Activated naive CD8-positive, alpha-beta T cell treated with anti-CD3 and anti-CD28 coated beads for 36 hours (primary cell): ENCODE measurements at places on chromosomes 3 and 15. TPM values are rescaled to one million over a fixed set of nuclear protein-coding genes. Genes with fewer than 3 reads are reported as not detected.

SUMF1 gene
- total RNA-seq, result 6.3 TPM

DNA sequence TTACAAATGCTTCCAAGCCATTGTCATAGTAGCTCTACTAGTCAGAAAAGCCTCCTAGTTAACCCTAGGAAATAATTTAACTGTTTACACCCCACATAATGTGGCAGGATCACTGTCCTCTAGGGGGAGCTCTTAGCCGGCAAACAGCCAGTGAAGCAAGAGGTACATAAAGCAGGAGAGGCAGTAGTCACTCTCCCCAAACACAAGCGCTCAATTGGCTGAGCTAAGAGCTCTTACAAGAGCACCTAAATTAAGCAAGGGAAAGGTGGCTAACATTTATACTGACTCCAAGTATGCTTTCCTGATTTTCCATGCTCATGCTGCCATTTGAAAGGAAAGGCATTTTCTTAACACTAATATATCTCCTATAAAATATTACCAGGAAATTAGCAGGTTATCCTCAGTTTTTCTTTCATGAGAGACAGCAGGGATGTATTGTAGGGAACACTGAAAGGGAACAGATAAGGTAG lies 37.6 kb downstream of the NCEH1 start:
- peak; percentile 62 for DNase-seq
- H3K27ac ChIP-seq, result no peak overlapping the region
- peaks cover 3% of the 10 kb centered on the region for H3K4me1 ChIP-seq
- no peaks in the 10 kb centered on the region for H3K36me3 ChIP-seq

DNA sequence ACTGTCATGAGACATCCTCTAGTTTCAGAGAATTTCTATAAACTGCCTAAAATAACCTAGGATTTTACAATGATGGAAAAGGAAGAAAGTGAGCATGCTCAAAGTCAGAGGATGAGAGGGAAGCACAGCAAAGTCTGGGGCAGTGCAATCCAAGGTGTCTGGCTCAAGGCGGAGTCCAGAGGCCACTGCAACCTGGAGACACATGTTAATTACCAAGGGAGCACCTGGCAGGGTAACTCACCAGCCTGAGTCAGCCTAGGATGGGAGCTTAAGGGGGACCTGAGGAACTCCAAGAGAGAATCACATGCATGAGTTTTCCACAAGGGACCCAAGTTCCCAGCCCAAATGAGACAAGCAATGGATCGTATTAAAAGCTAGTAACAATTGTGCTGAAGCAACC lies 49.8 kb downstream of the PLD1 start:
- H3K27ac ChIP-seq, result no peak overlapping the region
- H3K36me3 ChIP-seq, result no peaks in the 10 kb centered on the region
- DNase-seq, result no peak
- peaks cover 11% of the 10 kb centered on the region for H3K27me3 ChIP-seq

GRCh38 chr3:46400000-46400734 lies 6.7 kb downstream of the CCR5AS start:
- no peak overlapping the region for H3K27ac ChIP-seq
- no peak overlapping the region for H3K4me3 ChIP-seq
- no peaks in the 10 kb centered on the region for H3K36me3 ChIP-seq

SKIL gene
- 15.2 TPM for total RNA-seq

- H3K27ac ChIP-seq, result no peak overlapping the region
- no peaks in the 10 kb centered on the region for H3K36me3 ChIP-seq
- no peak for DNase-seq
- no peaks in the 10 kb centered on the region for H3K4me1 ChIP-seq
- no peak overlapping the region for H3K4me3 ChIP-seq
These were observed 145.7 kb downstream of the EPHA6 start for GRCh38 chr3:96959901-96960641.

DNA sequence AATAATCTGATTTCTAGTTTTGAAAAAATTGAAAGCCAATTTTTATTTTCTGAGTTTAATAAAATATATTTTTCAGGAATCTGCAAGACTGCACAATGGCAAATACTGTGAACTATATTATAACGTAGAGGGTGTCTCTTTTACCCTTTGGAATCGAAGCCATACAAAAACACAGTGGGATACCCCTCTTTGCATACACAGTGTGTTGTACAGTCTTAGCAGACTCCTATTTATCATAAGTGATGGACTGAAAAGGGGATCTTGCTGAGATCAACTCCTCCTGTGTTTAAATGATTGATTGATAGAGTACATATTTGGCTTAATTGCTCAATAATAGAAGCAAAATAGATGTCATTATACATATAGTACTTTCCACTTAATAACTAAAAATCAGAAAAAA lies 981.2 kb downstream of the NSUN3 start:
- no peak for DNase-seq
- no peaks in the 10 kb centered on the region for H3K4me1 ChIP-seq
- no peak overlapping the region for H3K27ac ChIP-seq

GRCh38 chr3:101780661-101781060 lies 1.6 kb downstream of the NXPE3 start:
- no peaks in the 10 kb centered on the region for H3K27me3 ChIP-seq
- no peak for DNase-seq
- H3K4me3 ChIP-seq, result peak overlapping the region; percentile 93
- peak overlapping the region; percentile 94 for H3K27ac ChIP-seq

NPAP1 gene
- not detected for total RNA-seq

HTD2 gene
- total RNA-seq, result 10.1 TPM

FGF7 gene
- total RNA-seq, result not detected

IQCF5 gene
- total RNA-seq, result not detected
